Upper lobe of left lung (tissue), 6 donors: ENCODE measurements at places on chromosomes 3 and 15.

GRCh38 chr15:64045774-64046420 is 388 bp downstream of the DAPK2 start:
- DNase-seq: peak; percentile 31

GRCh38 chr3:14839236-14839635 is 20.5 kb downstream of the FGD5 start:
- no peak for DNase-seq

GRCh38 chr3:42665050-42665878 is 11.8 kb downstream of the ZBTB47 start:
- no peak for DNase-seq

- DNase-seq: peak; percentile 26
Measured at GRCh38 chr3:40317061-40317855, 7.8 kb downstream of the EIF1B start.

GRCh38 chr3:127675651-127676391 is 3.1 kb downstream of the ABTB1 start:
- DNase-seq: peak; percentile 20

- DNase-seq: no peak
Measured at GRCh38 chr3:4411833-4412232, 55.2 kb downstream of the SUMF1 start.

- DNase-seq: no peak
Measured at GRCh38 chr3:98151241-98151640, 4.0 kb downstream of the OR5H14 start.

DNA sequence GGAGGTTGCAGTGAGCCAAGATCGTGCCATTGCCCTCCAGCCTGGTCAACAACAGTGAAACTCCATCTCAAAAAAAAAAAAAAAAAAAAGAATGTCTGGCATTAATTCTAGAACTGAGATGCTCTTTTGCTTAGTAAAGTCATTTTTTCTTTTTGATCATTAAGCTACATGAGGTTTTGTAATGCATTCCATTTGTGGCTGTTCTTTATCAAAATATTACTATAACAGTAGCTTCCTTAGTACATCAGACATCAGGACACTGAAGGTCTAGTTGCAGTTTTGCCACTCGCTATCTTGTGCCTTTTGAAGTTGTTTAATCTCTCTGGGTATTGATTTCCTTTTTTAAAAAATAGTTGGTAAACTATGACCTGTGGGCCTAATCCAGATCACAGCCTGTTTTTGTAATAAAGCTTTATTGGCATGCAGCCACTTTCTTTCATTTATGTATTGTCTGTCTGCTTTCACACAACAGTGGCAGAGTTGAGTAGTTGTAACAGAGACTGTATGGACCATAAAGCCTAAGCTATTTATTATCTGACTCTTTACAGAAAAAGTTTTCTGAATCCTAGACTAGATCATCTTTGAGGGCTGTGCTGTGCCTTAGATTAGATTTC is 76.6 kb downstream of the SLC25A26 start:
- DNase-seq: no peak

DNA sequence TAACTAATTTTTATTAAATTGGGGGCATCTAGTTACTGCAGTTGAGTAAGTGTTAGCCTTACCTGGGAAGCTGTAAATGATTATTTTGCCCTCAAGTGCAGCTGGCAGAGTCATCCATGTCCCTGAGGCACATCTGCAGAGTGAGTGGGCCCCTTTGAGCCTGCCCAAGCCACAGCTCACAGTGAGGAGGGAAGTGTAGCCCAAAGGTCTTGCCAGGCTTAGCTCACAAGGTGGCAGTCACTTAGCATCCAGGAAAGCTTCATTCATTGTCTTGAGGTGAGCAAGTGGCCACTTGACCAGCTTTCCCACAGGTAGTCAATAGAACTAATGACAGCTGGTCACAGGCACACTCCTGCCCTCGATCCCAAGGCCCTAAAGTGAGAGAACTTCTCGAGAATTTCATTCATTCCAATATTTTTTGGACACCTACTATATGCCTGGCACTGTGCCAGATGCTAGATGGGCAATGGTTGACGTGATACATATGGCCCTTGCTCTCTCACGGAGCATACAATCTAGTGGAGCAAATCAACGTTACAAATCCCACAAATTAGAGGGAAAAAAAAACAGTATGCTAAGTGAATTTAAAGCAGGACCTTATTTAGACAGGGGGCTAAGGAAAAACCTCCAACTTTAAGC is 163.3 kb upstream of the IL12A start:
- DNase-seq: no peak

DNA sequence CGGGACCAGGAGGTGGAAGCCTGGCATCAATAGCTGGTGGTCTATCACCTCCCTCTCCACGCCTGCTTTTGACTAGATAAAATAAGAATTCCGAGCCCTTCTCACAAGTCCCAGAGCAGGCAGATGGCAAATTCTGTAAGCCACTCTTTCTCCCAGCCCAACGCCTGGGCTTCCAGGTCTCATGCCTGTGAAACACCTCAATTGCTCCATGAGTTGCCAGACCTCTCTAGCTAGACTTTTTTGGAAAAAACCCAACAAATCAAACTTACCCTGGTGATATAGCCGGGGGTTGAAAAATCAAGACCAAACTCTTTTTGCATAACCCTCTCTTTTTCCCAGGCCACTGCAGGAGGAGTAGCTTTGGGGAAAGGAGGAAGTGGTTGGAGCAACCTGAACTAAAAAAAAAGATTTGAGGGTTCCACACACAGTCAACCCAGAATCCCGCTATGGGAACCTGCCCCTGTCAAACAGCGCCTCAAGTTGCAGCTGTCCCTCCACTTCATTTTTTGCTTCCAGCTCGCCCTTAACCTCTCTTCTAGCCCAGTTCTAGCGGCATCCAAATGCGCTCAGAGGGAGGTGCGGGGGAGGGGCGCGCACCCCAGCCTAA is 7.0 kb downstream of the BHLHE40 start:
- DNase-seq: no peak
